ENCODE measurements at places on chromosomes 4 and X.

- no peak for DNase-seq
These were observed 28.3 kb downstream of the ARHGAP10 start for GRCh38 chr4:147760176-147760575.

DNA sequence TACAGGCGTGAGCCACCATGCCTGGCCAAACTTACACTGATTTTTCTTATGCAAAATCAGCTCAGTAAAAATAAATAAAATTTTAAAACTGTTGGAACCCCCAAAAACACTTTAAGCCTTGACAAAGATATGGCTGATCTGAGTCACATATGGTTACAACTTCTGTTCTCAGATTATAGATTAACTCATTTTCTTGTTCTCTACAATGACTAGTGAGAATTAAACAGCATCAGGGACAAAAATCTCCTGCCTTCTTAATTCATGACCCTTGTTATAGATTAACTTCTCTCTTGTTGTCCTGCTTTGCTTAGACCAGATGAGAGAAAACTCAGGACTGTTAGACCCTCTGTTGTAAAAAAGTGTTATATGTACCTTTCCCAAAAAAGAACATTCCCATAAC is 24.2 kb upstream of the EXOC1L start:
- DNase-seq = no peak

DNA sequence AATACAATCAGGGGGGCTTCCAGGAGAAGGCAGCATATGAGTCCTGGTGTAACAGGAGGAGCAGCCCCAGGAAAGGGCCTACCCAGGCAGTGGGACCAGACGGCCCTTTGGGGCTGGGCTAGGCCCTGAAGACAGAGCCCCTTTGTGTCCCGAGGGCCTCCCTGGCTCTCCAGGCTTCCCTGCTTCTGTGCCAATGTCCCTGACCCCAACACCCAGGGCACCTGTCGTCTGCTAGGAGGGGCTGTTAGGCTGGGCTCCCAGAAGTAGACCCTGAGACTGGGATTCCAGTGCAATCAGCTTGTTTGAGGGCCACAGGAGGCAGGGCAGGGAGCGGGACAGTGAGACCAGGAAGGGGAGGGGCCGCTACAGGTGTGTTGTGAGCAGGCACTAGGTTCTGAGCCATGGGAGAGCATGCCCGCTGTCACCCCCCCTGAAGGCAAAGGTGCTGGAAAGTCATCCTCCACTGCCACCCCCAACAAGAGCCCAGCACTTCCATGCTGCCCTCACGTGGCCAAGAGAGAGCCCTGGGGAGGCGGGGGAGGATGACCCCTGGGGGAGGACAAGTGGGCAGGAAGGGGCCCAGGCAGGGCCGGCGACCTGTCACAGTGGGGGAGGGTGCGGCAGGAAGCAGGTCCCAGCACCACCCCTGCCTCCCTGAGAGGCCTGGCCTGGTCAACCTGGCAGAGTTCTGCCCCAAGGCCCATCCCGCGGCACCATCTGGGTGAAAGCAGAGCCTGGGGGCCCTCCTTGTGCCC is 64.8 kb downstream of the ADRA2C start:
- no peak for DNase-seq

- DNase-seq = peak; percentile 41
These were observed 39.4 kb downstream of the ERVMER34-1 start for GRCh38 chr4:52711834-52712250.

GRCh38 chr4:134126955-134127354 is 74.6 kb downstream of the PABPC4L start:
- no peak for DNase-seq

- DNase-seq = no peak
These were observed 249.1 kb upstream of the INTU start for GRCh38 chr4:127383666-127384065.

- DNase-seq = no peak
These were observed 1166.8 kb downstream of the ADGRL3 start for GRCh38 chr4:62366939-62367338.

DNA sequence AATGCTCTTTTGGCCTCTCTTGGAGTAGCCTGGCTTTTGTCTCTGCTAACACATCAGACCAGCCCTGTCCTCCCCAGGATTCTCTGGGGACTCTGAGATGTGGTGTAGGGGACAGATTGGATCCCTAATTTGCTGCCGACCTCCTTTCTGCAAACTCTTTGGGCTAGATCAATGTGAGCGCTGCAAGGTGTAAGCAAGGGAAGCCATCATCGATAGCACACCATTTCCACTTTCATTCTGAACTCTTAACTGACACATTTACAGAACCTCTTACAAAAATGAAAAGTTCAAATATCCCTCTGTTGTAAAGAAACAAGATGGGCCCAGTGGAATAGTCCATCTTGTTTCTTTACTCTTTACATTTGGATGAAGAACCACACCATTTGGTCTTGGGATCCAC is 46.6 kb downstream of the PGRMC2 start:
- DNase-seq = no peak

DNA sequence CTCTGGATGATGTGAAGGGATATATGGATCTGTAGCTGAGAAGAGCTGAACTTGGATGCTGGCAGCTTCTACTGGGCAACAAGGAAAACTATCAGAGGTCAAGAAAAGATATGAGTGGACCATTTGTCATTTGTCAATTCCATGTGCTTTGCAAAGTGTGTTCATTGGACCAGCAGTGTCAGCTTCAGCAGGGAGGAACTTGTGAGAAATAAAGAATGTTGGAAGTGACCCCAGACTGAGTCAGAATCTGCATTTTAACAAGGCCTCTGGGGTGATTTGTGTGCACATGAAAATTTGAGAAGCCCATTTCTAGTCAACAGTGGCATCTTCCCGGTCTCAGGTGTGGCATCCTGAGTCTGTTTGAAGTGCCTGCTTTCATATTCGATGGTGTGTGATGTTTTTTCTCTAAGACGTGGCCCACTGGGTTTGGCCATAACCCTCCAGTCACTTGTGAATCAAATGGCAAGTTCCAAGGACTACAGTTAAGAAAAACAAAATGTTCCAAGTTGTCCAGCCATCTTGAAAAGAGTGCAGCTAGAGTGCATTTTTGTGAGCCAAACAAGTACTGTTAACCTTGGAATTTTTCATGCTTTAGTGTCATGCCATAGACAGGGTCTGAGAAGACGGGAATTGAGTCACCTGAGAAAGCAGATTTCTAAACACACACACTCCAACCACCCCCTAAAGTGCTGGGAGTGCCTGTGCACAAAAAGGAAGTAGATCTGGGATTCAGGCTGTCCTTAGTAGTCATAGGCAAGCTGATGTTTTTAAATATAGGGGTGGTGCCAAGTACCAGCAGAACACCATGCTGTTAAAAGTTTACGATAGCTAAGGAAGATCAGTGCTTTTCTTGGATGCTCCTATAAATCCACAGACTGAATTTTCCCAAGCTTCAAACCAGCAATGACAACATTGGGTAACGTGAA is 26.4 kb downstream of the GPM6B start:
- no peak for DNase-seq

- no peak for DNase-seq
These were observed 49.6 kb downstream of the KLF8 start for GRCh38 chrX:56281789-56282188.
